ENCODE measurements at places on chromosomes 16 and 17.

DNA sequence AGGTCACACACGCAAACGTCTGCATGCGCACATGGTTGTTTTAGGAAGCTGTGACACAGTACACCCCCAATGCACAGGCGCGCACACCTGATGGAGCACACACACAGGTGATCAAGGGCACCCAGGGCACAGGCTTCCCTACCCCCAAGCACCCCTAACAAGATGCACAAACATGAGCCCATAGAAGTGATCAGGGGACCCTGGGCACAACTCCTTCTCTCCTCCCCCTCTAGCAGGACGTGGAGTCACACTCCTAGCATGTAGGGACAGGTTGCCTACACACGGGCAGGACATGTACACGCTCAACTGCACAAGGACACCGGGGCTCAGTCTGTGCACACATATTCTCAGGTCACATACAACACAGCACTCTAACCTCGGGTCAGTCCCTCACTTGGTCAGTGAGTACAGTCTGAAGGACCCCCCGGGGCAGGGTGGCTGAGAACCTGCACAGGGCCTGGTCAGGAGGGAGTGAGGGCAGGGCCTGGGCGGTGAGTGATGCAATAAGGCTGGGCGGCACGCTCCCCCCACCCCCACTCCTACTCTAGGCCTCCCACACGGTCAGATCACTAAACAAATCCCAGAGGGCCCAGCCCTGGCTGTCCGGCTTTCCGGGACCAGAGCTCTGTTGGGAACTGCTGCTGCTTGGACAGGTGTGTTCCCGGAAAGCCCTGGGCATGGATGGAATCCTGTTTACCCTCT is 751 bp upstream of the DOC2B start:
- no peaks in the 10 kb centered on the region for H3K36me3 ChIP-seq
- no peak overlapping the region for H3K27ac ChIP-seq
- no peak for DNase-seq
- H3K4me1 ChIP-seq: peaks cover 12% of the 10 kb centered on the region

DNA sequence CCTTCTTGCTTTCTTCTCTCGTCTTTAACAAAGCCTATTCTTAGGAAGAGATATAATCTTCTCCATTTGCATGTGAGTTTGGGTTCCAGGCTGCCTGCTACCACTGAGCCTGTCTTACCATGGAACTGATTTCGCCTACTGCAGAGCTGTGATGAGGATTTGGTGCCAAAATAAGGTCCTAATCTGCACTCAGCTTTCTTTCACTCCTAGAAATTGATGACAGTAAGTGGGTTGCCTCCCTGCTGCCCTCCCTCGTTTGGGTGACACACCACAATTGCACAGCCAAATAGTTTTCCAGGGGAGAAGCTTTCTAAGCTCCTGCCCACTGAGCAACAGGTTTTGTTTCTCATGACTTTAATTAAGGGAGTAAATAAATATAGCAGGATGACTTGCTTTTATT is 25.1 kb upstream of the ASIC2 start:
- no peak for DNase-seq
- H3K4me3 ChIP-seq: no peak overlapping the region
- H3K27ac ChIP-seq: no peak overlapping the region
- no peaks in the 10 kb centered on the region for H3K4me1 ChIP-seq
- no peaks in the 10 kb centered on the region for H3K36me3 ChIP-seq

DNA sequence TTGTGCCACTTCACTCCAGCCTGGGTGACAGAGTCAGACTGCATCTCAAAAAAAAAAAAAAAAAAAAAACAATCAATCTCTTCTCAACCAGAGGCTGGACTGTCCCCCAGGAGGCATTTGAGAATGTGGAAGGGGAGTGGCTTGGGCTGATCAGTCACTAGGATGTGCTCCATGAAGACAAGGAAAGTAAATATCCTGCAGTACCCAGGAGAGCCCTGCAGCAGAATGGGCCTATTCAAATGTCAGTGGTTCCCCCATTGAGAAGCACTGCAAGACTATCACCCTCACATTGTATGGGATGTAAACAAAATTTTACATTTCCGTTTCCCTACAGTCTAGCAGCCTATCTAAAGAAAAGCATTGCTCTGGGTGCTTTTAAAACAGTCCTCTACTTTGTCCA is 70.3 kb downstream of the DNAH9 start:
- no peak for DNase-seq
- no peak overlapping the region for H3K4me3 ChIP-seq
- H3K4me1 ChIP-seq: no peaks in the 10 kb centered on the region
- H3K27me3 ChIP-seq: no peaks in the 10 kb centered on the region

DNA sequence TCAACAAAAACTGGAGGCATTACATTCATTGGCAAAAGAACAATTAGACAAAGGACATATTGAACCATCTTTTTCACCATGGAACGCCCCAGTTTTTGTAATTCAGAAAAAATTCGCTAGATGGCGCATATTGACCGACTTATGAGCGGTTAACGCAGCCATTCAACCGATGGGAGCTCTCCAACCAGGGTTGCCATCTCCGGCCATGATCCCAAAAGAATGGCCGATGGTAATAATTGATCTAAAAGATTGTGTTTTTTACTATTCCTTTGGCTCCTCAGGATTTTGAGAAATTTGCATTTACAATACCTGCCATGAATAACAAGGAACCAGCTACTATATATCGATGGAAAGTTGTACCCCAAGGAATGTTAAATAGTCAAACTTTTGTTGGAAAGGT is 21.4 kb downstream of the ALOX15B start:
- peaks cover 9% of the 10 kb centered on the region for H3K27me3 ChIP-seq
- DNase-seq: peak; percentile 48

GRCh38 chr17:53313746-53314145 is 509.0 kb upstream of the KIF2B start:
- no peak overlapping the region for H3K27ac ChIP-seq
- H3K4me3 ChIP-seq: no peak overlapping the region
- no peak for DNase-seq
- no peaks in the 10 kb centered on the region for H3K27me3 ChIP-seq
- H3K4me1 ChIP-seq: no peaks in the 10 kb centered on the region
- no peaks in the 10 kb centered on the region for H3K36me3 ChIP-seq

DNA sequence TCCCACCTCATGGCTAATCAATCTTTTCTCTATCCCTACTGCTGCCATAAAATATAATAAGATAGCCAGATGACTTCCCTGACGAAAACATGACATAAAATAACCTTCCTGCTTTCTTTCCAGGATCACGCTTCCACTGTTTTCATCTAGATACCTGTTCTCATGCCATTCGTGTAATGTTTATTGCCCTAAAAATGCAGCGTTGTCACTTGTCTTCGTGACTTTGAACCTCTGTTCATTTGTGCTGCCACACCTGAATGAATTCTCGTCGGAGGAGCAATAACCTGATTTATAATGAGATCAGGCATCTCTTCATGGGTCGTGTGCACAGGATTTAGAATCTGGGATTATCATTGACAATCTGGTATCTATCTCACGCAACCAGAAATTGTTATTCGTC is 1401.9 kb downstream of the CDH11 start:
- H3K27me3 ChIP-seq: no peaks in the 10 kb centered on the region
- no peaks in the 10 kb centered on the region for H3K4me1 ChIP-seq
- no peak for DNase-seq
